ENCODE measurements at places on chromosomes 4 and X.

GRCh38 chrX:132373610-132374009 is 115.2 kb downstream of the MBNL3 start:
- no peak for DNase-seq

GRCh38 chr4:39406763-39407583 is at the start of gene KLB:
KLB (plus strand) TSS chr4:39406930; CDS start chr4:39406950, 20 bp downstream.
- DNase-seq = no peak

GRCh38 chr4:151142758-151143157 is 43.3 kb downstream of the RPS3A start:
- no peak for DNase-seq

DNA sequence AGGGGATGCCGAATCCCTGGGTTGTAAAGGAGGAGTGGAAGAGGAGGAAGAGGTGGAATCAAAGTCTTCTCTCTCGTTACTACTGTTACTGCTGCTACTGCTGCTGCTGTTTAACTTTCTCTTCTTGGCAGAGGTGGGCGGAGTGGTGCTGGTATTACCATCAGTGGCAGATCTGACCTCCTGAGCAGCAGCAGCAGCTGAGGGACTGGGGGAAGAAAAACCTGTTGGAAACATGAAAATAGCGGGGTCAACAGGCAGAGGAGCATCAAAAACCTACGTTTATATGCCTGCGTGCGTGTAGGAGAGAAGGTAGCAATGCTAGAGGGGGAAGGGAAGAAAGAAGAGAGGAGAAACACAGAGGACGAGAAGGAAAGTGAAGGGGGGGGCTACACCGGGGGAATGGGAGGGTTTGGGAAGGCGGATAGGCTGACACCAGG is 339 bp downstream of the CUL4B start:
- no peak for DNase-seq

- no peak for DNase-seq
Measured at GRCh38 chr4:8844976-8845690, 26.5 kb downstream of the HMX1 start.

Measured in stimulated activated CD8-positive, alpha-beta memory T cell treated with anti-CD3 and anti-CD28 coated beads, Interleukin-7, amount 100 ng/mL, for 48 hours (primary cell).